ENCODE measurements at places on chromosomes 2 and 18.

- no peak for DNase-seq
These were observed 107.9 kb downstream of the CCDC85A start for GRCh38 chr2:56291711-56292110.

DNA sequence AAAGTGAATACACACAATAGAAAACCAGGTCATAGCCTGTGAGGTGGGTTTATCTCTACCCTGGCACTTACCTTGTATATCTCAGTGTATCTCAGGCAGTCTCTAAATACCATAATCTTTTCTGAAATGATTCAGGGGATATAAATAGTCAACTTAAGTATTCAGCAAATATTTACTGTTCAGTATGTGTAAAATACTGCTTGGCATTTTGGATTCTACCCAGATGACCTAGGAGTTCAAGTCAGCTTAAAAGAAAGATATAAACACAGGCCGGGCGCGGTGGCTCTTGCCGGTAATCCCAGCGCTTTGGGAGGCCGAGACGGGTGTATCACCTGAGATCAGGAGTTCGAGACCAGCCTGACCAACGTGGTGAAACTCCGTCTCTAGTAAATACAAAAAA, 23.8 kb downstream of the GRHL1 start:
- no peak for DNase-seq

- DNase-seq, result no peak
These were observed 145.4 kb upstream of the RIOK3 start for GRCh38 chr18:23307567-23308295.

DNA sequence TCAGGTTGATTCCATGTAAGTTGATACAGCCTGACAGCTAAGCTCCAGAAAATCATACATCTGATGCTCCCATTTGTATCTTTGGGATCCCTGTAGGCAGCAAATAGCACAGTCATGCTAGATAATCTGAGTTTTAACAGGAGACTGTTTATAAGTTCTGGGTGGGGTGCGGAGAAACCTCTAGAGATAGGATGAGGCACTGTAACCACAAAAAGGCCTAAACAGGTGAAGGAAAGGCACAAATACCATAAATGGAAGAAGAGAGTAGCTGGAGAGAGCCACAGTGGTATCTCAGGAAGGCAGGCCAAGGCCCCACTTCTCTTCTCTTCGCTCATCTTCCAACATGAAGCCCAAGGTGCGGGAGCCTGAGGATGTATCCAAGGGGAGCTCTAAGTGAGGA, 18.1 kb upstream of the B4GALT6 start:
- no peak for DNase-seq

- no peak for DNase-seq
These were observed 74.8 kb downstream of the TXNL1 start for GRCh38 chr18:56563568-56563967.

DNA sequence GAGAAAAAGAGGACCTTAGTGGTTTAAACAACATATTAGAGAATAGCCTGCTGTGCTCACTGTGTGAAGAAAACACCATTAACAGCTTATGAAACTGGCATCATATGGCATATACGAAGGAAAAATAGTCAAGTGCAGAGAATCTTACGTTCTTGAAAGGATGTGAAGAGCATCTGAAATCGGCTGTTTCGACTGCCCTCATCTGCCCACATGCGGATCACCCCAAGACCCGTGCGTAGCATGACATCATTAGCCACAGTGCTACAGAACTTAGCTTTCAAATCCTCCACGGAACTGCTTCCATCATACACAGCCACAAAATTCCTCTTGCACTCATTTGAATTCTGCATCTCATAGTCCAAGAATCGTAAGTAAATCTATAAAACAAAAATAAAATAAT, 84.3 kb downstream of the NETO1 start:
- DNase-seq, result no peak

DNA sequence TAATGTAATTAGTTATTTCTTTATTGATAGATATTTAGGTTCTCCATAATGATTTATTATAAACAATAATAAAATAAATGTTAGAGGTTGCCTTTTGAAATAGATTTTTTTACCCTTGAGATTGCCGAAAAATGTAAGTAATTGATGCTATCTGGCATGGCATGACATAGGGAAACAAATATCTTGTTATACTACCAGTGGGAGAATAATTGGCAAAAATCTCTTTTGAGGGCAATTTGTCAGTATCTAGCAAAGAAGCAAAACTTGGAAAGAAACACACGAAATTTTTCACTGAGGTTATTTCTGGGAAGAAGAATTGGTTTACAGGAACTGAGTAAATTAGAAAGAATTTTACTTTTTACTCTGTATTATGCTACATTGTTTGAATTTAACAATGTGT, 547.2 kb upstream of the SETBP1 start:
- no peak for DNase-seq

DNA sequence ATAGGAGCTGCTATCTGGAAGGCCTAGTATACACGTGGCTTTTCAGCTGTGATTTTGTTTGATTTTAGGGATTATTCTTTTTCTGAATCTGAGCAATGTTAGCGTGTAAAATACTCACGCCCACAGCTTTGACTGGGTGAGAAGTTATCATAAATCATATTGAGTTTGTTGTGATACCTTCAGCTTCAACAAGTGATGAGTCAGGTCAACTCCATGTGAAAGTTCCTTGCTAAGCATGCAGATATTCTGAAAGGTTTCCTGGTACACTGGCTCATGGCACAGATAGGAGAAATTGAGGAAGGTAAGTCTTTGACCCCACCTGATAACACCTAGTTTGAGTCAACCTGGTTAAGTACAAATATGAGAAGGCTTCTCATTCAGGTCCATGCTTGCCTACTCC, at the start of gene GKN1:
GKN1 (plus strand) TSS at position 386 of the 400 bp plus-strand sequence. CDS start 42 bp downstream, outside the sequence.
- no peak for DNase-seq

DNA sequence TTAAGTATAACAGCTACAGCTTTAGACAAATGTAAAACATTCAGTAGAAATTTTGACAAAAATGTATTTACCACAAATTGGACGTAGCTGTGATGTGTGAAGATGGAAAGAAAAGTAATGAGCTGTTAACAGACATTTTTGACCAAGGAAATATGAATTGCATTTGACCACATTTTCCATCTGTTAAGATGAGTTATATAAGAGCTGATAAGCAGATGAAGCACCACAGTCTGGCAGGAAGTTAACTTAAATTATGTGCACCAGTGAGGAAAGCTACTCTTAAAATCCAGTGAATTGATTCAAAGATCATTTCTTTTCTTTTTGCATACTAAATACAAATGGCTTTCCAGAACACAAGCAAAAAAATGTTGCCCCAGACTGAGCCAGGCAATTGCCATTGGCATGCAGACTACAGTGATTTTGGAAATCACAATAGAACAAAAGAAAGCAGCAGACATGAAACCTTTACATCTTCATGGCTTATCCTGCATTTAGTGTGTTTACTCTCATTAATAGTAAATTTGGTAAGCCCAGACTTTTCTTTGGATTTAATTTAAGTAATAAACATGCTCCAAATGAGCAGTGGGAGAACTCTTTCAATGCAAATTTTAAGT, 493.7 kb downstream of the TMX3 start:
- no peak for DNase-seq

DNA sequence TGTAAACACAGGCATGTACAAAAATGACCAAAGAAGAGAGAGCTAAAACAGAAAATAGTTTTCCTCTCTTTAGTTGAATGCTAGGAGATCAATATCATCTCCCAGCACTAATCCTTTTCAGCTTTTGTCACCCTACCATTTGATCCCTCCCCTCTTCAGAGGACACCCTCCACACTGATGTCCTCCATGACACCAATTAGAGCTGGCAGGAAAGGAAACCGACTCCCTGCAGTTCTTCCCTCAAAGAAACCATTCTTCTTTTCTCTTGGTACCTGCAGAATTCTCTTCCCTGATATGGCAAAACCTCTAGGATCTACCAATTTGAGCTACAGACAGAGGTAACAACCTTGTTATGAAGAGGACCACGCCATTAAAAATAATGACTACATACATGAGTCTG, 5.3 kb downstream of the EPB41L3 start:
- no peak for DNase-seq

GRCh38 chr2:39994151-39994550, 215.1 kb upstream of the THUMPD2 start:
- DNase-seq, result no peak

- no peak for DNase-seq
These were observed 75.8 kb downstream of the LONRF2 start for GRCh38 chr2:100246163-100247145.

DNA sequence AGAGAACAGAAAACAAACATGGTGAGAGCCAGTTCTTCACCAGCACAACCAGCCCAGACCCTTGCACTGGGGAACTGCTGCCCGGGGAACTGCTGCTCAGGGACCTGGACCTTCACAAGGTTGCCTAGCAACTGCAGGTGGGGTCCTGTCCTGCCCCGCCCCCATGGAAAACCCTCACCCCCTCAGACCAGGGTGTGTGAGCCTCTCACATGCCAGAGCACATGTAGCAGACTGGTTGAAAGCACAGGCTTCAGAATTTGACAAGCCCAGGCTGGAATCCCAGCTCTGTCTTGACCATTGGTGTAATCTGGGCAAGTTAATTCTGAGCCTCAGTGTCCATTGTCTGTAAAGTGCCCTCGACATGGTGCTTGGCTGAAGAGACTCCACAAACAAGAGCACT, 118.6 kb downstream of the LOXHD1 start:
- DNase-seq, result no peak

DNA sequence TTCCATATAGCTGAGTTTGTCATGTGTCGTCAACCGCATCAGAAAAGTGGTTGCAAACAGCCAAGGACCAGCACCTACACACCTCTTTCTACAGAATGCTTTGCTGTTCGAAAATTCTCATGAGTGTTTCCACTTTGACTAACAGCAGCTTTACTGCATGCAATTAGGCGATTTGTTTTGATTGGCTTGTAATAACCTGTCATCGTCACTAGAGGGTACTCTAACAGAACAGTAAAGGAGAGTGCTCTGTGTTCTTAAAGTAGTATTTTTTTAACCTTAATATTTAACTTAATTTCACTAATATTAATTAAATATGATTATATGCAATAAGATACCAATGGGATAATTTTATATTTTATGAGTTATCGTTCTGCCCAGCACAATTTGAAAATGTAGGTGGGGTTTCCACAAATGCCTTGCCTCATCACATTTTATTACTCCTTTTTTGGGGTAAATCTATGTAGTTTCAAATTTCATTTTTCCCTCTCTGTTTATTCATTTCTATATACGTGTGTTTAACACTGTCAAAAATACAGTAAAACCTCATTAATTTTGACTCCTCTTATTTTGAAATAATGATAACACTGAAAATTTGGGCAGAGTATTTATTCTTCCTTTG, 502.2 kb downstream of the NRXN1 start:
- no peak for DNase-seq

DNA sequence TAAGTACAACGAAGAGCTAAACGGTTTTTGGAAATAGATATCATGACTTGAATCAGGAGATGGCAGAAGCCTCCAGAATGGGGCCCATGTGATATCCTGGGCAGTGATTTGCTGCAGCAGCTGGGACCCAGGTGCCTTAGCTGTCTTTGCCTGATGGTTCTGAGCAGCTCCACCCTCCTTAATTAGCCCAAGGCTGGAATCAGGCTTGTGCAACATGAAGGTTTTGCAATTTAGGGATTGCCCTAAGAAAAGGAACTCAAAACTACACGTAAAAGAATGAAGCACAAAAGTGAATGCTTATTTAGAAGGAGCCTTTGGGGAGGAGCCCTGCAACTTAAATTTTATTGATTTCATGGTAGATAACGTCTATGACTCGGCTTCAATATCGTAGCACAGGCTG, 17.3 kb upstream of the CNDP2 start:
- no peak for DNase-seq

DNA sequence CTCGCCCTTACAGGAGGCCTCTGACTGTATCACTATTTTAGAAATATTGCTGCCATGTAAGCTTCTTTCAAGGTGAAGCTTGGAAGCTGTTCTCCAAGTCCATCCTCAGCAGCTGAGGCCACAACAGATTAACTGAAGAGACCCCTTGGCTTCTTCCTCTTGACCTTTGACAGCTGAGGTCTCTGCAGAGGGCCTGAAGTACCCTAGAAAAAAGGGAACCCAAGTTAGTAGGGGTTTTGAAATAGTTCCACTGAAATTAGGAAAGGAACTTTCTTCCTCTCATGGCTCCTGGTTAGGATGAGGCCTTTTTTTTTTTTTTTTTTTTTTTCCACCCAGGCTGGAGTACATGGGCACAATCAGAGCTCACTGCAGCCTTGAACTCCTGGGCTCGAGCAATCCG, 15.5 kb upstream of the IHH start:
- DNase-seq, result no peak

- DNase-seq, result no peak
These were observed 26.6 kb downstream of the FAHD2B start for GRCh38 chr2:97068074-97068473.

- no peak for DNase-seq
These were observed 948 bp upstream of the GATA6 start for GRCh38 chr18:22168360-22168921.

GRCh38 chr18:5693699-5694294, 150.0 kb upstream of the EPB41L3 start:
- no peak for DNase-seq

DNA sequence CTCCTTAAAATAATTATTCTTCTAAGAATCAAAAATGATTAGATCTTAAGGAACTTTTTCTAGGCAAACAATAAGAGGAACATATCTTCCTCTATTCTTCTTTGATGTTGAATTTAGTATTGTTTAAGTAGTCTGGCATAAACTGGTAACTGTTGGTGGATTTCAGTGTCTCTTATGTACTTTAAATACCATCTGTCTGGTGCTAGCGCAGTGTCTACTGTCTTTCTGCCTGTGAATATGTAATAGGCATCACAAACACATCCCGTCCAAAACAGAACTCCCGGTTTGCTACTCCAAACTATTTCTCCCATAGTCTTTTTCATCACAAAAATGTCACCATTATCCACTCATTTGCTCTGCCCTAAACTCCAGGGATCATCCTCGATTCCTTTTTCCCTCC, 281.7 kb downstream of the PHLPP1 start:
- DNase-seq, result no peak

DNA sequence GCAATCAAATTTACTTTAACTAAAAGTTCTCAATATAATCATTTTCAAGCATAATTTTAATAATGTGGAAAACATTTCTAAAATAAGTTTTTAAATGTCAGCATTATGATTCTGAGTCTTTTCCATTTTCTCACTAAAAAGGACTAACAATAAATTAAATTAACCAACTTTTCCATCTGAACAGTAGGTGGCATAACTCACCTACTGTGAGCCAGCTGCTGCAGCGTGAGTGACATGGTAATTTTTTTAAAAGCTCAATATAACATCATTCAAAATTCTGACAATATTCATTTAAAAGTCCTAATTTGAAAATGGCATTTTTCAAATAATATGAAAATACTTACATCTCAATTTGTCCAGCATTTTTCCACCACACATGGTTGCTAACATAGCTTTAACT, 66.5 kb downstream of the DTNB start:
- no peak for DNase-seq

DNA sequence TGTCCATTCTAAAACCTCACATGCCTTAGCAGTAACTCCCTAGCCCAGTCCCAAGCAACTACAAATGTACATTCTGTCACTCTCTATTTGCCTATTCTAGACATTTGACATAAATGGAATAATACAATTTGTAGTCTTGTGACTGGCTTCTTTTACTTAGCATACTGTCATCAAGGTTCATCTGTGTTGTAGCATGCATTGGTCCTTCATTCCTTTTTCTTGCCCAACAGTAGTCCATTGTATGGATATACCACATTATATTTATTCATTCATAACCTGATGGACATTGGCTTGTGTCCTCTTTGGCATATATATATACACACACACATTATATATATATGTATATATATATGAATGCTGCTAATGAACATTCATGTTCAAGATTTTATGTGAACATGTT, 2.2 kb upstream of the MFSD2B start:
- no peak for DNase-seq

Measured in substantia nigra (tissue), 51 donors.